T-helper 1 cell (primary cell): ENCODE measurements at places on chromosomes 3 and 15.

- no peak for DNase-seq
These were observed 186.5 kb downstream of the FOXP1 start for GRCh38 chr3:71397046-71397445.

GRCh38 chr3:147958754-147959153, 549.6 kb downstream of the ZIC1 start:
- no peak for DNase-seq

- DNase-seq = no peak
These were observed 60.3 kb downstream of the UBE3A start for GRCh38 chr15:25378501-25378901.

DNA sequence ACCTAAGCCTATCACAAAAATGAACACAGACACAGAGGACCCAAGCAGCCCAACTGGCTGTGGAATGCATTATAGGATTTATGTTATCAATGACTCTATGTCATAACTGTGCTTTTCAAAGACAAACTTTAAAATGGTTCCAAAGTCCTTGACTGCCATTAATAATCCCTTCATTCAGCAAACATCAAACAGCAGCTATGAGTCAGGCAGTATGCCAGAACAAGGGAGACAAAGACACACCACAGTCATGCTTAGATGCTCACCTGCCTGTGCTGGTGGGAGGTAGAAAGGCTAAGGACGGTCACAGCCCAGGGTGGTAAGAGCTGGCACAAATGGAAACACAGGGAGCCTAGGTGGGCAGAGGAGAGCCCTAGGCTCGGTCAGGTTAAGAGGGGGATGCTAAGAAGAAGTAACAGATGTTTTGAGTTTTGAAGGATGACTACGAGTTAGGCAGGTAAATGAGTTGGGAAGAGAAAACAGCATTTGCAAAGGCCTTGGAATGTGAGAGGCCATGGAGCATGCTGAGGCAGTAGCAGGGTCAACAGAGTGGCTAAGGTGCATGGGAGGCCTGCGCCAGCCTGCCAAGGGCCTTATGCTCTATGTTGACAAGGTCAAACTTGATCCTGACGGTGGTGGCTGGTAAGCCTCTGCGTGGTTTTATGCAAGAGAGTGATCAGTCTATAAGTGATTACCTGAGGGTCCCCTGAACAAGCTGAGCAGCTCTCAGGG, 23.0 kb downstream of the NMNAT3 start:
- DNase-seq = no peak

DNA sequence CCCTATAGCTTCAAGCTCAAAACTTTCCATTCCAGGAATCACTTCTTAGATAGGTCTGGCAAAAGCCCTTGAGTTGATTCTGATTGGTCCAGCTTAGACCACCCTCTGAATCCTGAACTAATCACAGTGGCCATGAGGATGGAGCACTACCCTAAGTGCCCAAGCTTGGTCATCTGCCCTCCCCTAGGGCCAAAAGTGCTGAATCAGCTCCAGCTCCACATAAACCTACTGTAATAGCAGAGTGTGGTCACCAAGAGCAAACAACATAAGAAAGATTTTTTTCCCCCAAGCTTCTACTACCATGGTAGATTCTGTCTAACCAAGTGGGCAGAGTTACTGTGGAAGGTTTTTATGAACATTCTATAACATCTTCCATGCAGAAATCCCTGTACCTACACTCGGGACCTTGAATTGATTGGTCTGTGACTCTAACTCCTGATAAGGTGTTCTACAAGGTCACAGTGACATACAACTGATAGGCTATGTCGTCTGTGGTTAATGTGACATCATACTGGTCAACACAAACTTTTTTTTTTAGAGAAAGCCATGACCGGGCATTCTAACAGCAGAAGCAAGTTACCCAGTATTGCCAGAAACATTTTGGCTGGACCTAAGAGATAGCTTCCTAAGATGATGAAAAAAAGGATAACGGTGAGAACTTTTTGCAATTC, 320.9 kb downstream of the MAGI1 start:
- DNase-seq = no peak
